ENCODE measurements at places on chromosomes 5 and 9.
A peak's percentile ranks its signal among the peaks of the same experiment; 100 is the strongest.

- peak; percentile 43 for DNase-seq
These were observed 42.2 kb upstream of the RNU6ATAC start for GRCh38 chr9:134206311-134207300.

GRCh38 chr9:129694243-129694646 is 28.8 kb downstream of the PRRX2 start:
- no peak for DNase-seq

DNA sequence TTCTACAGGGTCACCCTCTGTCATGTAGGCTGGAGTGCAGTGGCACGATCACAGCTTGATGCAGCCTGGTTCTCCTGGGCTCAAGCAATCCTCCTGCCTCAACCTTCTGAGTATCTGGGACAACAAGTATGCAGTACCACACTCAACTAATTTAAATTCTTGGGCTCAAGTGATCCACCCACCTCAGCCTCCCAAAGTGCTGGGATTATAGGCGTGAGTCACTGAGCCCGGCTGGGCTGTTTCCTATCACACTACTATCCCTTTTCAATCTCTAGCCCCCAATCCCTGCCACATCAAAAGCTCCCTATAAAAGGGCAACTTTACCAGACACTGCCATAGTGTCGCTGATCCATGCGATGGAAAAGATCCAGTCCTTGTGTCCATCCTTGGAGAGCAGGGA is 20.4 kb downstream of the DCAF12 start:
- DNase-seq, result no peak

- no peak for DNase-seq
These were observed 2.0 kb downstream of the CYFIP2 start for GRCh38 chr5:157267761-157268480.

GRCh38 chr5:173383711-173384110 is 55.5 kb upstream of the STC2 start:
- no peak for DNase-seq

DNA sequence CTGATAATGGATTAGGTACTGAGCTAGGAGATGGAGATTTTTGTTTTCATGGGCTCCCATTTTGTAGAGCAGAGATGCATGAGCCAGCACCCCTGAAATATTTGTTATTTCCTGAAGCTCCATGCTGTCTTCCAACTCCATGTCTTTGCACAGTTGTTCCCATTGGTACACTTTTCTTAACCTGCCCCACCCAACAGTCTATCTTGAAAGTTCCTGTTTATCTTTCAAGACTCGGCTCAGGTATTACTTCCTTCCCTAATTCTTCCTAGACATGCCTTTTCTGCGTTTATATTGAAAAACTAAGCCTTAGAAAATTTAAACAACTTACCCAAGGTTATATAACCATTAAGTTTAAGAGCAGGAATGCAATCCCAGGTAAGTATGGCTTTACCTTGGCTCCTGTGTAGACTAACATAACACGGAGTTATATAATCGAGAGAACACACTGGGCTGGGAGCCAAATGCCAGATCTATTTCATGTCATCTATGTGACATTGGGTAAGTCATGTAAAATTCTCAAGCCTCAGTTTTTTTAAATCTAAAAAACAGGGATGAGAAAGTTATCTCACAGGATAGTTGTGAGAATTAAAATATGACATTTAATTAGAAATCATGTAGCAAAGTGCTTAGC is 67.4 kb downstream of the LIX1 start:
- DNase-seq, result no peak

Measured in right lobe of liver (tissue), 6 donors.